ENCODE measurements at places on chromosomes 16 and 17.

- DNase-seq: no peak
Measured at GRCh38 chr17:79814974-79815835, 18.3 kb upstream of the CBX8 start.

DNA sequence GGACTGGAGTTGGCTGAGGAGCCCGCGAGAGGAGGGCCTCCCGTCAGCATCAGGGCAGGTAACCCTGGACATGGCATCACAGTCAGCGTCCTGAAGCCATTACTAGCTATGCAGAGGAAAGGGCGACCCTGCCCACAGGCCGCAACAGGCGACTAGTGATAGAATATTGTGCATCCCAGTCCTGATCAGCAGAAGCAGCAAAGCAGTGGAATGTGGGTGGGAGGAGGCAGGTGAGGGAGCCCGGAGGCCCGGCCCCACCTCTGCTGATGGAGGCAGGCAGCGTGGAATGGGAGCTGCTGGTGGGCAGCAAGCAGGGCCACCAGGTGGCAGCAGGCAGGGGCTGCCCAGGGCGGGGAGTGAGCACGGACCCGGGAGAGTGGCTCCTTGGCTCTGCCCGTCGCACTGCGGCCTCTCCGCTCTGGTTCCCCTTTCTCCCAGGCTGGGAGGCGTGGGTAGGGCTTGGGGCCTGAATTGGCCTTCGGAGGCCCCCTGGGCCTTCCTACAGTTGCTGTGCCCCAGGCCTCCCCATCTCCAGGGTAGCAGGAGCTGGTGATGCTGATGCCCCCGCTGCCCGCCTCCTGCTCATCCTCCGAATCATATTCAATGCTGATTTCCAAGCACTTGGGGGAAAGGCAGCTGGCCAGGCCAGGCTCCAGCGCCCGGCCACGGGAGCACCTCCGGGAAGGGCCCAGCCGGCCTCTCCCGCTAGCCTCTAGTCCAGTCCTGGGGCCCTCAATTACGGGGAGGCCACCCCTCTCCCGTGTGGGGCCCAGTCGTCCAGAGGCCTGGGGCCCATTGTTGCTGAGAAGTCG lies 20.2 kb downstream of the TSPOAP1 start:
- no peak for DNase-seq

DNA sequence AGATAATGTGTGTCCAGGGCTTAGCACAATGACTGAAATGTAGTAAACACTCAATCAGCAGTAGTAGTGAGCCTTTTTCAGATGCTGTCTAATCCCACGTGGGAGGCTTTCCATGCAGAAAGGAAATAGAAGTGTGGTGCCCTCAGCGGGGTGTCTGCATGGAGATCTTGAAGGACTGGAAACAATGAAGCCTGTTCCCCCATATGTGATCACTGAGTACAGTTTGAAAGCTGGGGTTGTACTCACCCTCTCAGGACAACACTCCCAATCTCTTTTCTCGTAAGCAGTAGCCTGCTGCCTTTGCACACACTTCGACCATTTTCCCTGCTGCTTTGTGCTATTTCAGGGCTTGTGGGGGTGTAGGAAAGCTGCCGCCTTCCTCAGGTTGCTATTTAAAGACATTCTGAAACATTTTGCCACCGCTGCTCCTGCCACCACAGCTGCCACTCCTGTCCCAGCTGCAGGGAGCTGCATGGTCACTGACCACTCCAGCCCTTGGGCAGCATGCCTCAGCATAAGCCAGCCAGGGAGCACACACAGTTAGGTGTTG lies 40.6 kb upstream of the HAS3 start:
- DNase-seq: no peak

DNA sequence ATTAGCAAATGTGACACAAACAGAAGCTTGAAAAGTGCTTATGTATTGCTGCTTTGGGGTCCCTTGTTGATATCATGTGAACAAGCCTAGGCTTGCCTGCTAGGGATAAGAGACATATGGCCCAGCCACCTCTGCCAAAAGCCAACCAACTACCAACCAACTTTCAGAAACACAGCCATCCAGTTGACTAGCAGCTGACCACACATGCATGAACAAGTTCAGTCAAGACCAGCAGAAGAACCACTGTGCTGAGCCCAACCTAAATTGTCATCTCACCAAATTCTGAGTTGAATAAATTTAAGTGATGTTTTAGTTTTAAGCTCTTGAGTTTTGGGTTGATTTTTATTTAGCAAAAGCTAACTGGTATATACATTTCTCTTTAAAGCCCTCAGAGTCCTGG lies 3.5 kb downstream of the ERN2 start:
- no peak for DNase-seq

GRCh38 chr16:68194251-68194650 lies 41.7 kb downstream of the ESRP2 start:
- DNase-seq: no peak

- DNase-seq: no peak
Measured at GRCh38 chr16:82748026-82748425, 121.3 kb downstream of the CDH13 start.

GRCh38 chr16:66703406-66704215 lies 7.1 kb upstream of the CMTM4 start:
- no peak for DNase-seq

DNA sequence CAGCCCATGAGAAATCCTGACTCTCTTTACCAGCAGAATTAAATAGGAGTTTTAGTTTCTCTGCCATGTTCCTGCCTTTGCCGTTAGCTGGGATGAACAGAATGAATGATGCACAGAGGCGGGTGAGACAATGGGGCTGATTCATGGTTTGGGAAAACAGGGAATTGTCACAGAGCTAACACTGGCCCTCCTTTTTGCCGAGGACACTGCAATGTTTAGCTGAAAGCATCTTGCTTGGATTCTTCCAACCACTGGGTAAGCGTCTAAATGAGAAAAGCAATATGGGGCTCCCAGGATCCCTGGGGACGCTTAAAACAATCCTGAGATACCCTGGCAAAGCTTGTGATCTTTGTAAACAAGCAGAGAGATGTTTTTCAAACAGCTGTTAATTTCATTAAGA lies 12.8 kb upstream of the PAFAH1B1 start:
- no peak for DNase-seq

Data from effector memory CD4-positive, alpha-beta T cell (primary cell).